Stimulated activated CD4-positive, alpha-beta T cell treated with anti-CD3 and anti-CD28 coated beads, Interleukin-12 subunit alpha, Interleukin-12 subunit beta, amount 100 ng/mL, for 48 hours (primary cell): ENCODE measurements at places on chromosomes 2 and 18.
A peak's percentile ranks its signal among the peaks of the same experiment; 100 is the strongest.

- no peak for DNase-seq
These were observed 289.9 kb downstream of the ZEB2 start for GRCh38 chr2:144230033-144230432.

GRCh38 chr2:165197346-165197745, 6.5 kb downstream of the SCN3A start:
- no peak for DNase-seq

GRCh38 chr18:2143636-2144035, 427.7 kb downstream of the METTL4 start:
- DNase-seq = no peak

GRCh38 chr2:176516051-176516602, 246.9 kb downstream of the MTX2 start:
- no peak for DNase-seq

GRCh38 chr18:27887287-27887686, 289.6 kb downstream of the CDH2 start:
- DNase-seq = no peak

DNA sequence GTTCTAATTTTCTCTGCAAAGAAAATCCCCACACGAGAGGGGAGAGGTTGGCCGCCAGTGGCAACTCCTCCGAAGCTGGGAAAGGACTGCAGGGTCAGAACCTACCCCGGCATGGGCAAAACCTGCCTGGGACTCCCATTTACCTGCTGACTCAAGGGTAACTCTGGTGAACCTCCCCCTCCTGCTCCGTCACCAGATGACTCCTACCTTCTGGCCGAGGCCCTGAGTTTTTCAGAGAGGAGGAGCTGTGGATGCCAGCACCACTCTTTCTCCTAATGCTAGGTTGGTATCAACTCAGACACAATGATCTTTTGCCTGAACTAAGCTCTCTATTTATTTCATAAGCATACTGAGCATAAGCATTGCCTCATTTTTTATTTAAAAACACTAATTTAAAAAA, 96.6 kb downstream of the ALPK2 start:
- DNase-seq = no peak

DNA sequence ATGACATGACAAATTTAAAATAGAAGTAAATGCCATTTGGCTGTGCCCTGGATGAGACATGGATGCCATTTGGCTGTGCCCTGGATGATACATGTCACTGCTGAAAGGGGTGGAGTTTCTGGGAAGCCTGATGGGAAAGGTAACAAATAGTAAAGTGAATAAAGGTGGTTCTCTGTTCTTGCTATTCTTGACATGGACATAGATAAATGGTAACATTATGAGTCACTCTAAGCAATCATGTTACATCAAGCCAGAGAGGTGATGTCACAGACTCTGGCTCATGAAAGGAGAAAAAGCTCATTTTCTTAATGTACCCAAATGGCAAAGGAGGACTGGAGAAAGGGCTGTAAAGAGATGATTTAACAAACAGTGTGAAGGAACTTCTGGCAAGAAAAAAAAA, 86.4 kb downstream of the EML6 start:
- no peak for DNase-seq

- no peak for DNase-seq
These were observed 317.1 kb upstream of the ST6GAL2 start for GRCh38 chr2:107202962-107203591.

DNA sequence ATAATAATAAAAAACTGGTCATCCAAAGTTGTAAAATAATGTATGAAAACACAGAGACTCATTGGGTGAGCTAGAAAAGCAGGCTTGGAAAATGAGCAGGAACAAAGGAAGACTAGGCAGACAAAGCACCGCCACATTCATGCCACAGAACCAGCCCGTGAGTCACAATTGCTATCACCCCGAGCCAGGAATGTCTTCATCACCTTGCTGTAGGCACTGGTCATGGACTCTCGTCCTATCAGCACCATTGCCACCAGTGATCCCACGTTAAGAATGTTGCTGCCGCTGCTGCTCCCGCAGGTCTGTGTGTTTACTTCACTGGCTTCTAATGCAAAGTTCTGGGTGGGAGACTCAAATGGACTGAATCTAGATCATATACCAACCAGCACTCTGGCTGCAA, 417.9 kb downstream of the PID1 start:
- no peak for DNase-seq

DNA sequence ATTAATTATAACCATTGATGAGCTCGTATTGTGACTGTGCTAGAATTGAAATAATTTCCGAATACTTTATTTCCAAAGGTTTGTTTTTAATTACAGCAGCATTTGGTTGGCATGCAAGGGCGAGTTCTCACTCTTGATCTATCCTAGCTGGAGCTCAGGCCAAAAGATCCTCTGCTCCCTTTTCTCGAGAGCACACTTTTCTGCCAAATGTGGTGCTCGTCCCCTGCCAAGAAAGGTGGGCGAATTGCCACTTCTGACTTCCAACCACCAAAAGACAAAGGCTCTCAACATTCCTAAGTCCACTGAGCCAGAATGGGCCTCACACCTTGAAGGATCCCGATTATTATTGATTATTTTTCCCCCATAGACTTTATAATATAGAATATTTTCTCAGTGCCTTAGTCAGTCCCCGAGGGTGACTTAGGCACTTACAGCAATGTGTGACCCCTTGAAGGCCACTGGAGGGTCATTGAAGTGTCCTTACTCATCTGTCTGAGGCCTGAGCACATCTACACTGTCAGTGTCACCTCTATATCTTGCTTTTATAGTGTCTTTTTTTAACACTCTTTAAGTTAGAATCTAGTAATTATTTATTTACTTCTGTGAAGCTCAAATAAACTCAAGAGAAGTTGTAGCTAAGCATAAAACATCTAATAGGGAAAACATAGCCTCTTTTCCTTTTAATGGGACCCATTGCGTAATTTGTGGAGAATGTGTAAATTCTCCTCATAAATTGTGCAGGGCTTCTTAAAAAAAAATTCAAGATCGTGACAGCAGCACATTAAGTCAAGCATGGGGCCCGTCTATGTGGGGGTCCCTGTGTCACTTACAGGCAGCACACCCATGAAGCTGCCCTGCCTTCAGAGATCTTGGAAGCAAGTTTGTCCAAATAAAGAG, 98.3 kb downstream of the MEIS1 start:
- no peak for DNase-seq

DNA sequence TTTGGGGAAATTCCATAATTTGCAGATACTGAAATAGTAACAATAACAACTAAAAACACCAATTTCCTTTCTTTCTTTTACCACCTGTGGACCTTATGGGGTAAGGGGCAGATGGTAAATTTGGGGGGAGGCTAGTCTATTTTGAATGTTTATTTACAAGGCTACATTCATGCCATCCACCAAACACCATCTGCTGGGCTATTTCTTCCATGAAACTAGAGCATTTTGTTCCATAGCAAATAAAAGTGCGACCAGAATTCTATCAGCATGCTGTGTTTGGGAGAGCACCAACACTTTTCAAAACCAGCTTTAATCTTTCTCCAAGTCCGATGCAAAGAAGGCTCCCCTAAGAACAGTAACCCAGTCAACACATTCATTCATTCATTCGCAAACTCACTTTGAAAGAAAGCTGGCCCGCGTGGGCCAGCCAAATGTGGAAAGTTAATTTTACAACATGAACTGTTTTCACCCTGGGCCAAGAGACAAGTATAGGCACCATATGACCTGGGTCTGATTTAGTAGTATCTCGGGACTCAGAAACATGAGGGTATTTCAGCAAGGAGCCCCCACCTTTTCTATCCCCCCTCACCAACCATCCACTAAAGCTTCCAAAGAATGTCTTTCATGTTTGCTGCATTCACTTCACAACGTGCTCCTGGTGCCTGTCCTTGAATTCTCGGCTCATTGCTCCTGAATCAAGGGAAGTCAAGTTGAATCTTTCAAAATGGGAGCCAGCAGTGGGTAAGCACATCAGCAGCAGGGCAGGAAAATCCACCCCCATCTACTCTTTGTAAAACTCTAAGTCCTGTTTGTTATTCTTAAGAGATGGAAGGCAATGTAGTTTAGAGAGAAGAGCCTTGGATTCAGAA, 210.6 kb downstream of the C1D start:
- no peak for DNase-seq

- peak; percentile 9 for DNase-seq
These were observed 48.5 kb upstream of the PROKR1 start for GRCh38 chr2:68594674-68595492.

- DNase-seq = no peak
These were observed 10.2 kb upstream of the PTPN4 start for GRCh38 chr2:119749477-119750012.

DNA sequence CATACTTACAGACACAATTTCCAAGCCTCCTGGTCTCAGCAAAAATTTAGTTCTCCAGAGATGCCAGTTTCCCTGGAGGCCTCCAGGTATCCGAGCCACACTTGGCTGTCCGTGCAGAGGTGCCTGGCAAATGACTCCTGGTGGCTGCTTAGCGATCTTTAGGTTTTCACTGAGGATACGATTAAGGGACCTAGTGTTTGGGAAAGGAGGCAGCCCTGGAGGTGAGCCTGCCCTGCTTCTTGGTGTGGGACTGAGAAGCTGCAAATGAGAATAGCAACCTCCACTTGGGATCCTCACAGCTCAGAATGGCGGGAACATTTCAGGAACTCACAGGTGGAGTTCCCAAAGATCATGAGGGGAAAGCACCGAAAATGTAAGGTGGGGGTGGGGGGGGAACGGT, 217.6 kb downstream of the ALPK2 start:
- no peak for DNase-seq

DNA sequence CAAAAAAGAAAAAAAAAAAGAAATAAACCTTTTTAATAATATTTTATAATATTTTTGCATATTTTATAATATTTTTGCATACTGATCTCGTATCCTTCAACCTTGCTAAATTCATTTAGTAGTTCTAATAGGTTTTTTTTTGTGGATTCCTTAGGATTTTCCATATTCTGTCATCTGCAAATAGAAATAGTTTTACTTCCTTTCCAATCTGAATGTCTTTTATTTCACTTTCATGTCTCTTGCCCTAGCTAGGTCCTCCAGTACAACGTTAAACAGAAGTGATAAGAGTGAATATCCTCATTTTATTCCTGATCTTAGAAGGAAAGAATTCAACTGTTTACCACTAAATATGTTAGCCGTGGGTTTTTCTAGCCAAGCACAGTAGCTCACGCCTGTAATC, 13.7 kb downstream of the LMAN2L start:
- DNase-seq = no peak

DNA sequence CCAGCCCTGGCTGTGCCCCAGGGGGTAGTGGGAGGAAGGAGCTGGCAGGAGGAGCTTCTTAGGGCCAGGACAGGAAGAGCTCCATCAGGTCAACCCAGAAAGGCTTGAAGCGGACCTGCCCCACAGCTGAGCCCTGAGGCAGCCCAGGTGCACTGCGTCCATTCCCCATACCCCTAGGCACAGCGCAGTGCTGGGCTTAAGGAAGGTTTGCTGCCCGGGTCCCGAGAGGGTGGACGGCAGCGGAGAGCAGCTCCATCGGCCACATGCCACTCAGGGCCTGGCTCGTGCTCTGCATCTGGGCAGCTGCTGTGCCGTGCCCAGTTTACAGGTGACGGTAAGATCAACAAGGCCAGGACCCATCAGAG, 26.4 kb downstream of the DNMT3A start:
- DNase-seq = no peak

DNA sequence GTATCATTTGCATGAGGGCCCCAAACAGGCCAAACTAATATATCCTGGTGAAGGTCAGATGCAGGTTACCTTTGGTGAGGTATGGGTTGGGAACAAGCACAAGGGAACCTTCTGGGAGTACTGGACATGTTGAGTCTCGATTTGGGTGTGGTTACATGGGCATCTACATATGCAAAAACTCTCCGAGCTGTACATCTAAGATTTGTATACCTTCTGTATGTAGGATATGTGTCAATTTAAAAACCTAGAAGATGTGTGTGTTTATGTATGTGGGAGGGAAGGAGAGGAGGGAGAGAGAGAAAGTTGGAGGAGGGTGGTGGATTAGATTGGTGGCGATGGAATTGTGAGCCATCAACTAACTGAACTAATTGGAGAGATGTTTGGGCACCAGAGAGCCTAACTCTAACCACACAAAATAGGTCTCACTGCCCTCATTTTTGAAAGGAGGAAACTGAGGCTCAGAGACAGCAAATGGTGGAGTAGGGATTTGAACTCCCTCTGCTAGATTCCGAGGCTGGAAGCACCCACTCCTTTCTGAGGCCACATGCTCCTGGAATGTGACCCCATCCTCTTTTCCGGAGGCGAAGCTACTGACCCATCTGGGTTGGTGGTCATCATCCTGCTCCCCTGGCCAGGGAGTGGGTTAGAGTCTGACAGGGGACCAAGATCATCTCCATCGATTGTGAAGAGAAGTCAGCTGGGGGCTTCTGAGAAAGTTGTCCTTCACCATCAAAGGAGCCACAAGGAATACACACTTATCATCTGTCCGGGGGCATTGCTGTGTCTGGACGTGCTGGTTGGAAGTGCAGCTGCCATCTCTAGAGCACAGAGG, 107.3 kb upstream of the MYCN start:
- DNase-seq = no peak

DNA sequence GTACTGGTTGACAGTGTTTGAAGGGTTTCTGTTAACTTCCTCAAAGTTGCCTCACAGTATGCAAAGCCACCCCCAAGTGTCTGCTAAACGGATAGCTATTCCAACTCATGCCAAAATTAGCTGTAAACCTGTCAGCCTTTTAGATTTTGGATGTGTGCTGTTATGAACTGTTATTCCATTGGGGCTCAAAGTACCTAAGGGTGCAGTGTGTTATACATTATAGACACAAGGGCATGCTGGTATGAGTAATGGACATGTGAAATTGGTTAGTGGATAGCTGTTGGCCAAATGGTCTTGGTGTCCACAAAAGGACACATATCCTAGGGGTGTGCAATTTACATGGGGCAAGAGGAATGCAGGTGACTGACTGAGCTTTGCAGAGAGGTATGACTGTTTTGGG, 33.7 kb upstream of the CCBE1 start:
- DNase-seq = no peak

GRCh38 chr2:28452534-28453081, 43.3 kb upstream of the PLB1 start:
- DNase-seq = peak; percentile 71

- peak; percentile 49 for DNase-seq
These were observed 23.9 kb downstream of the CTLA4 start for GRCh38 chr2:203891474-203891873.

DNA sequence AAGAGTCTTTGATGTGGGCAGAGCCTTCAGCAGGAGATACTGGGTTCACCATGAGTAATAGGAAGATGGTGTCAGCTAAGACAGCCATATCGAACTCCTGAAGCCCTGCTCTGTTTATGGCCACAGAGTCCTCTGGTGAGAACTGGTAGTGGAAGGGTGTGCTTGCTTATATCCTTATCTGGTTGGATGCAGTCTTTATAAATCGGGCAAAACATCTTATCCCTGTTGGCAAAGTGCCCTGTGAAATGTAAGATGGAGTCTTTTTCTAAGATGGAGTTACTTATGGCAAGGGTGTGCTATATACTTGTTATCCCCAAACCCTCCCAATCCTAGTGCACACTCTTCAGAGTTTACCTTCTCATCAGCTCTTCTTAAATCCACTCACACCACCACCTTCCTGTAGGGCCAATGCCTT, 190.8 kb upstream of the PARD3B start:
- DNase-seq = no peak

DNA sequence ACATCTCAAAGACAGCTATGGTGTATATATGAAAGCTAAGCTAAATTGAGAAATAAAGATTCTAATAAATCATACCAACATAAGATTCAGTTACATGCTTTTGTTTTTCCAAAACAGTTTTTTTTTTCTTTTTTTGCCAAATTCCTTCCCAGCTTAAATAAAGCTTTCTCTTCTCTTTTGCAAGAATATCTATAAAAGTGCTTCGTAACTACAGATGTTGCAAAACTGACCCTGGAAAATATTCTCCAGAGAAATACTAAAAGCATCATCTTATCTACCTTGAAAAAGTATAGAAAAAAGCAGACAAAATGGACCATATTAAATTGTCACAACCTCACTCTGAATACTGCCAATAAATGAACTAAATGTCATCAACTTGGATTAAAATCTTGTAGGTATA, 38.7 kb downstream of the FANCL start:
- DNase-seq = no peak
